ENCODE measurements at places on chromosomes 4 and X.

DNA sequence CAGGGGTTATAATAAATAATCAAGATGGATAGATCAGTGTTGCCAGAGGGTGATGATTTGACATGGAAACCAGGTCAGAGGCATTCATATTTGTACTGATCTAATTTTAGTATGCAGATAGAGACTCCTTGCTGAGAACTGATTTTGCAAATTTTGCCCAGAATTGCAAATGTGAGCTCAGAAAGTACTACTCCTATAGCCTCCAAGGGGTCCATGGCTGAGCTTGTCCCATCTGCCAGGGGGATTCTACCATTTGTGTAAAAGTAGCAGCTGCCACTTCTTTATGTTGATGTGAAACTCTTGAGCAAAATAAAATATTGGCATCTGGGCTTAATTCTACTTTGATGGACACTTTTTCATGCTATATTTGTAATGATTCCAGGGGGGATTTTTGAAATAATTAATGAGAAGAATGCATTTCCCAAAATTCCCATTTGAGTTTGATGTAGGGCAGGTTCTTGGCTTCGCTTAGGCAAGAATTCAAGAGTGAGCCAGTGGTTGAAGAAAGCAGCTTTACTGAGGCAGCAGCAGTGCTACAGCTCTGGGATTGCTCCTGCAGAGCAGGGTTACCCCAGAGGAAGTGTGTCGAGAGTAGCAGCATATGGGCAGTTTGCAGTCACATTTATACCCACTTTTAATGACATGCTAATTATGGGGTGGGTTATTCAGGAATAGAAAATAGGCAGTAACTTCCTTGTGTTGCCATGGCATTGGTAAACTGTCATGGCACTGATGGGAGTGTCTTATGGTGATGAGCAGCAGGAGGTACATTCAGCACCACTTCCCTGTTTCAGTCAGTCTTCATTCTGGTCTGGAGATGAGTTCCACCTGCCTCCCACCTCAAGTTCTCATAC, 38.7 kb upstream of the DCLK2 start:
- no peak for DNase-seq

- no peak for DNase-seq
Observed at GRCh38 chr4:165767671-165768070, 105.4 kb upstream of the TLL1 start.

- no peak for DNase-seq
Observed at GRCh38 chr4:185885075-185885474, 73.1 kb upstream of the SORBS2 start.

- no peak for DNase-seq
Observed at GRCh38 chr4:38560768-38561558, 103.0 kb upstream of the KLF3 start.

DNA sequence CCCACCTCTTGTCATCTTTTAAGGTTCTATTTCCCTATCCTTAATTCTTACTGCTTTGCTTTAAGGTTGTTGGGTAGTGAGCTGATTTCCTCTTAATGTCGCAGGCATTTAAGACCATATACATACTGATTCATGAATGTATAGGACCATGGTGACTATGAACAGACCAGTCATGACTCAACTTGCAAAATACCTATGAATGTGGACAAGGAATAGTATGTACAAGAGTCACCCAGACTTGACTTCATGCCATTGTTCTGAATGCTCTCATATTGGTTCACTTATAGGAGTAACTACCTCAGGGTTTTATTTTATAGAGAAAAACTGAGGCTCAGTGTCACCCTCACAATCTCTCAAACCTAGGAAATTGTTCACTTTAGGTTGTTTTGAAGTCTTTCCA, 44.3 kb downstream of the CCNG2 start:
- no peak for DNase-seq

DNA sequence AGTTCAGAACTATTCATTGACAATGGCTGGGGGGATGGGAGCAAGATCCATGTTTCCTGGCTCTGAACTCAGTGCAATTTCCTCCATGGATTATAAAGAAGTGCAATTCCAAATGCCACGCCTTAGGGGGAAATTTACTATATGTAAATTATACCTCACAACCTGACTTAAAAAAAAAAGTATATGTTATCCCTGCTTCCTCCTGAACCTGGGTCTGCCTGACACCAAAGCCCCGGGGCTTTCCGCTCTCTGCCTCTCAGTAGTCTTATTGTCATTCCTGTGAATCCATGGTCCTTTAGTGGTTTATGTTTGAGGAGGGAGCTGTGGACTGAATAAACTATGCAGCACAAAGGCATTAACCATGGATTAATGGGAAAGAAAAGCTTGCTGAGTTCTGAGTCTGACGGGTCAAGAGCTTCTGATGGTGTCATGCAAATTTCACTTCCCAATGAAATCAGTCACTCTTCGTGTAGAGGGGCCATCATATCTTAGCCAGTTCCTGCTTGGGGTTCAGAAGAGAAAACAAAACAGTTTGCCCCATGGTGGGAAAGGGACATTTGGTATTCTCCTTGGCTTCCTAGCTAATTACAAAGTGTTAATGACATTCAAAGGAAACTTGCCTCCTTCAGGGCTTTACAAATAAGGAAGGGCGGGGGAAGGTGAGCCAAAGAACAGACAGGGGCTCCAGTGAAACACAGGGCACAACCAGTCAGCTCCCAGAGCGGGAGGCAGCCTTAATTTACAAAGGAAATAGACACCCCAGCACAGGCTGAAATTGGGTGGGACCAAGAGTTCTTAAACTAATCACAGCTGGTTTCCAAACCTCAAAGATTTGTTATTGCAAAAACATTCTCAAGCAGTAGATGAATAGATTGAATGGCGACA, 14.3 kb downstream of the FAM9C start:
- DNase-seq, result peak; percentile 25
